ENCODE measurements at places on chromosomes 11 and 22.

DNA sequence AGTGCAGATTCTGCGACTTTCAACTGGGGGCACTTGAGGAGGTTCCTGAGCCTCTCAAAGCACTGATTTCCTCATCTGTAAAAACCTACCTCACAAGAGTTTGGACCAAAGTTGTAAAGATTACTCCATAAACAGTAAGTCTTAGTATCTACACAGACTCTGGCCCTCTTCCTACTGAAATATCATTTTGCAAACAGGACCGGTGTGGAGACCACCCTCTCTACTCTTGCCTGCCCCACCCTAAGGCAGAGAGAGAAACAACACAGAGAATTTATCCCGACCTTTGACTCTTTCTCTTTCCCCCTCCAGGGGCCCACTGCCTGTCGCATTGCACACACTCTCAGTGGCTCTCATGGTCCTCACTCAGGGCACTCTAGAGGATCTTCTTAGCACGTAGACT, 117.9 kb upstream of the LDLRAD3 start:
- DNase-seq, result no peak

- no peak for DNase-seq
Measured at GRCh38 chr11:130545449-130546072, 97.1 kb downstream of the ADAMTS15 start.

DNA sequence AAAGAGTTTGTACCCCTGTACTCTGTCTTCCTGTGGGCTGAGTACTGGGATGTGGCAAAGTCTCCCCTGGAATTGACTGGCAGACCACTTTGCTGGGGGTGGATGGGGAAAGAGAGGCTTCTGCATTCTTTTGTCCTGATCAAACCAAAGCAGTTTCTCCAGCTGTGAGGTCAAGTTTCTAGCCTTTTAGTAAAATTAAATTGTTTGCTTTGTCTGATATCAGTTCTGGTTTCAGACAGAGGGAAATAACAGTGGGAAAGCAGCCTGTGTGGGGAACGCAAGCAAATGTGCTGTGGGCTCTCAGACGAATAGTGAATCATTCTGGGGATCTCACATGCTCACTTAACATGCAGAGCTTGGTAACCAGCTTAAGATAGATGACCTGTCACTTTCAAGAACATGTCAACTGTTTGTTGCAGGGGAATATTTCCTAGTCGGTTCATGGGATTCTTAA, 151.6 kb downstream of the FAT3 start:
- peak; percentile 74 for DNase-seq

DNA sequence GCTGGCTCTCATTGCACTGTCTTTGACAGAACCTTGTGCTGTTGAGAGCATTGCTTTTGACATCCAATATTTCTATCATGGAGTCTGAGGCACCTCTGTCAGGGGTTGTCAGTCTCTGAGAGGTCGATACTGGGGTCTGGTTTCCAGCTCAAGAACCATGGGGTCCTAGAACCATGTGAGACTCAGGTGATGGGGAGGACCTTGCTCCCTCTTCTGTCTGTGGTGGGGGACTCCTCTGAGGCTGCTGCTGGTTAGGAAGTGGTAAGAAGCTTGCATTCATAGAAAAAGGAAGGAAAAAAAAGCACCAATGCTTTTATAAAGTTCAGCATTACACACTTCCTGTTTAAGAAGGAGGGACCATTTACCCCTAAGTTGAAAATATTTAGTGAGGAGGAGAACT, 91.8 kb upstream of the CD44 start:
- no peak for DNase-seq

- peak; percentile 91 for DNase-seq
Measured at GRCh38 chr11:64246871-64247728, at the start of gene PPP1R14B. PPP1R14B (minus strand) TSS chr11:64246943; CDS start chr11:64246673, 270 bp downstream.

DNA sequence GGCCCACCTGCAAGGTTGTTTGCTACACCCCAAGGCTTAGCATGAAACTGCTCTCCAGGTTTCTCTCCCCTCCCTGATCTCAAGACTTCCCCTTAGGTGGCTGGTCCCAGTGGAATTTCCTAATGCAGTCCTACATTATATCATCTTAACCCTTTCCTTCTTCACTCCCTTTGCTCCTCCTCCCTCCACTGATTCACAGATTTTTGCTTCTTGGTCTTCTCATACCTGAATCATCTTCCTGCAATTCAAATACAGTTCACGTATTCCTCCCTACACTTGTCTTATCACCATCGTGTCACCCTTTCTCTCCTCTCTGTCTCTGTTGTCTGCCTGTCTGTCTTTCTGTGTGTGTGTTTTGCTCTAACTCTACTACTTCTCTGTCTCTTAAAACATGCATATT, 17.0 kb downstream of the MMP10 start:
- no peak for DNase-seq

DNA sequence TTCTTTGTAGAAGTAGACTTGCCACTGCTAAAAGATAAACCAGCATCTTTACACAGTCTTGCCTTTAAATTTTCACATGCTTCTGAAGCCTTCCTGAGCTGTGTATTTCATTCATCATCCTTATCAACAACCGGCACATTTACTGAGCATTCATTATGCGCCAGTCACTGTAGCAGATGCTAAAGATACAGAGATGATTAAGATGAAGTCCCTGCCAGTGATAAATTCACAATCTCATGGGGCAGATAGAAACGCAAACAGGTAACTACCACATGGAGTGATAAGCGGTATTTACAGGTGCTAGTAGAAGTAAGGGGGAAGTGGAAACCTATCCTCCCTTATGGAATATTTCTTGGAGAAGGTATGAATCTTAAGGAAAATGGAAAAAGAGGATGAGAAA, 67.2 kb downstream of the PRCP start:
- no peak for DNase-seq

- peak; percentile 34 for DNase-seq
Measured at GRCh38 chr11:11010624-11011127, 152.8 kb upstream of the ZBED5 start.

- DNase-seq, result no peak
Measured at GRCh38 chr11:35886759-35887158, 57.1 kb upstream of the LDLRAD3 start.

- peak; percentile 40 for DNase-seq
Measured at GRCh38 chr22:35528927-35529326, 11.7 kb upstream of the RASD2 start.

GRCh38 chr11:29333993-29334775, 682.6 kb downstream of the KCNA4 start:
- DNase-seq, result peak; percentile 88

GRCh38 chr22:36965696-36966095, 52.3 kb downstream of the CSF2RB start:
- DNase-seq, result no peak

GRCh38 chr22:31631436-31631835, 30.6 kb downstream of the PISD start:
- DNase-seq, result peak; percentile 26

DNA sequence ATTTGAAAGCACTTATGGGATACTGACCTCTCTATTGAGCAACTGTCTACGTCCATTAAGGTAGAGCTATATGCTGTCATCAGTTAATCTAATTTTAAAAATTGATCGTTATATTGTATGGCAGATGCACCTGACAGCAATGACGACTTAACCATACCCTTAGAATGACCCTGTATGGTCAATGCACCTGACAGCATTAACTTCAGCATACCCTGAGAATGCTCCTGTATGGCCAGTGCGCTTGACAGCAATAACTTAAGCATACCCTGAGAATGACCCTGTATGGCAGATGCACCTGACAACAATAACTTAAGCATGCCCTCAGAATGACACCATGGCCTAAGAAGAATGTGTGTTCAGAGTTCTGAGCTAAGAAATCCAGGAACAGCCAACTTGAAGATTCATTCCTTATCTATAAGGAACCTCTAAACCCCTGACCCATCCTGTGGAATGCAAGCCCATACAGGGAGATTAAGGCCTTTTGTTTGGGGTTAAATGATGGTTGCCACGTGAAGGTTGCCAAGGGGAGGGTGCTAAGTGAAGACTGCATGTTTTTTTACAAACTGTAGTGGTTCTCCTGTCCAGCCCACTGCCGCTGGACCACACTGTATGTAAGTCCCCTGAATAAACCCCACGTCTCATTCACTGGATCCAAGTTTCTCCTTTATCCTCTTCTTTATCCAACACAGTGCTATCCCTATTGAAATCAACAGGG, 138.3 kb downstream of the GUCY1A2 start:
- no peak for DNase-seq

GRCh38 chr11:76567261-76567660, 103.3 kb downstream of the LRRC32 start:
- DNase-seq, result peak; percentile 45

DNA sequence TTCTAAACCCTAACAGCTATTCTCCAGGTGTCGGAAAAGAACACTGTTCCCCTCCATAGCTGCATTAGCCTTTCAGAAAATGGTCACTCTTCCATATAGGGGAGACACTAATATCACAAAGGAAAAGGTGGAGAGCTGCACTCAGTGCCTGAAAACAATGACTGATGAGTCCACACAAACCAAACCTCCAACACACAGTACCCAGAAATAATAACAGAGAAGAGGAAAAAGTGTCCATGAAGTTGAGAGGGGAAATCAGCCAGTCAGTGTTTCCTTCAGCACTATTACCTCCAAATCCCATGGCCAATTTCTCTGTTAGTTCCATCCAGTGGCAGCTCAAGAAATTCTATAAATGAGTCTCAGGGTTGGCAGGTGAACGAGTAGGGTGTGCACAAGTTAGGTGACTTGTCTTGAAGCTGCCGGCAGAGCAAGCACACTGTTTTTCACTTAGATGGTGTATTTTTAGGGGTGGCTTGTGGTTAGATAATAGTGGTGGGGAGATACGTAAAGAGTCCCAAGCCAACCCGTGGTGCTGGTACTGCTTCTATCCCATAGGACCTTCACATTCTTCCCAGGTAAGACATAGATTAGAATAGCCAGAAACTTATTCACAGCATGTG, 84.5 kb upstream of the CHRM4 start:
- no peak for DNase-seq

DNA sequence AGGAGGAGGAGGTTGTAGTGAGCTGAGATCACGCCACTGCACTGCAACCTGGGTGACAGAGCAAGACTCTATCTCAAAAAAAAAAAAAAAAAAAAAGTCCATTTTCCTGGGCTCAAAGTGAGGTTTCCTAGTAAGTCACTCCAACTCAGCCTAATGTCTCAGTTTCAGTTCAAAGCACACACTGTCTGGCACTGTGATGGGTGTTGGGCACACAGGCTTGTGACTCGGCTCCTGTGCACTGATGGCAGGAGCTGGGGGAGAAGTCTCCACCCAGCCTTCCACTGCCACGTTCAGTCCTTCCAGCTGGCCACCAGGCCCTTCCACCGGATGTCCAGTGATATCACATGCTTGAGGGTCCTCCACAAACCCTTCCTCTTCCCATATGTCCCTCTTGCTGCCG, 186.0 kb downstream of the CEP164 start:
- DNase-seq, result no peak

GRCh38 chr22:48528221-48528915, 1299.3 kb downstream of the BRD1 start:
- no peak for DNase-seq

DNA sequence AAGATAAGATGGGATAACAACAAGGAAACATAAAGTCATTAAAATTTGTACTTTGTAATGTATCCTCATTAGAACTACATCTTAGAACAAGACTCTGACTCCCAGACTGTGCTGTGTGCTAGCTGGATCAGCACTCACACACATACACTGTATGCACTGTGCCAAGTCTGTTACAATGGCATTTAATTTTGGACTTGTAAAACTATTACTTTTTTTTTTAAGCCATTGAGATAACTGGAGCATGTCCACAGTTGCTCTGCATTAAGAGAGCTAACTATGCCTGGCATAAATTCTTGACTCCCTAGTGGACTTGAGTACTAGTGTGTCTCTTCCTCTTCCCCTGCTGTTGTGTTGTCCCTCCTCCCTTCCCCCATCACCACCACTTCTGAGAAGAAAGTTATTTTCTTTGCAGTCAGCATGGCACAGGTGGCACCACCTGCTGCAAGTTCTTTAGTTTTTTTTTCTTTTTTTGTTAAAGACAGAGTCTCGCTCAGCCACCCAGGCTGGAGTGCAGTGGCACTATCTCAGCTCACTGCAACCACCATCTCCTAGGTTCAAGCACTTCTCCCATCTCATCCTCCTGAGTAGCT, 268.6 kb downstream of the TMEM135 start:
- no peak for DNase-seq
